ENCODE measurements at places on chromosomes 7 and 10.

DNA sequence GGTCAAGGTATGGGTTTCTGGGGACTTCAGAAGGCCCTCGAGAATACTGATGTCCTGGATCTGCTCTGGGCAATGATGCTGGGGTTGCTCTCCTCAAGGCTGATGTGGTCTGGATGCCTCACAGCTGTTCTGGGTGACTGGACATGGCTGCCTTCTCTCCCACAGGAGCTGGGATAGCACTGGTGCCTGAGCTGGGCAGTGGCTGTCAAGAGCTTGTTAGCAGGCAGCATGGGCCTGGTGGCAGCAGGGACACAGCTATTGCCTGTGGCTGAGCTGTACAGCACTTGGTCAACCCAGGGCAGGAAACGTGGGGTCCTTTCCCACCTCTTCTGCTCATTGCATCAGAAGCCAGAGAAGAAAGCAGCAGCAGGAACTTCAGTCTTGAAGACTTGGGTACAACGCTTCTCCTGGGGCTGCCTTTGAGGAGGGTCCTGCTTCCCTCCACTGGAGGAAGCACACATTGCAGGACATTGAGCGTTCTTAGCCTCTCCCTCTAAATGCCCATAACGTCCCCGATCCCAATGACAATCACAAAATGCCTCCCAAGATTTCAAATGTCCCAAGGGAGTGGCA lies 13.0 kb downstream of the ADCYAP1R1 start:
- DNase-seq: no peak

- peak; percentile 76 for DNase-seq
Measured at GRCh38 chr7:50497068-50497642, 47.0 kb upstream of the FIGNL1 start.

GRCh38 chr10:29685506-29685905 lies 50.7 kb upstream of the SVIL start:
- DNase-seq: no peak

DNA sequence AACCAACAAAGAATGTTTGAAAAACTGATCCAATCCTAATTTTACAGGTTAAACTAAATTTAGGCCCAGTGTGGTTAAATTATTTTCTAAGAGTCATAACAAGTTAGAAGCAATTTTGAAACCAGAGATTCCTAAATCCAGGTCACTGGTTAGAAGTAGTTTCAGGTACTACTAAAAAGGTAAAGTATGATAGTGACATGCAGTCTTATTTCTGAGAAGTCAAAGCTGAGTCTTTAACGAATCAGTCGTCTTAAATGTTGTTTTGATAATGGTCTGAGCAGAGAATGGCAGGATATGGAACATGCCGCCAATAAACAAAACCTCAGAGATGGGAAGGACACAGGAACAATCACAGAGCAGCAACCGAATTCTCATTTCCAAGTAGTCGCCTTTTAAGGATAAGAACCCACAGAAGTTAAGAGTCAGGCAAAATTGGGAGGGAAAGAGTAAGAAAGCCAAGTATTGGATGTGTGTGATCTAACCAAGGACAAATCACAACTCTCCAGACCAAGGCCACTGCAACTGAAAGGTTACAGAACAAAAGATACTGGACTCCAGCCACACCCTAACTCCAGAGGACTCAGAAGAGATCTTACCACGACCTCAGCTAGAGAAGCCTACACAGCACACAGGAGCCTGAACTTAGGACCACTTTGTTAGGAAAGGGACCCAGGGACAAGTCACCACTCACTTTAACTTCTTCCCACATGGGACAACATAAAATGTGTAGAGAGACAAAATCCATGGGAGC lies 19.7 kb downstream of the TMEM243 start:
- no peak for DNase-seq

DNA sequence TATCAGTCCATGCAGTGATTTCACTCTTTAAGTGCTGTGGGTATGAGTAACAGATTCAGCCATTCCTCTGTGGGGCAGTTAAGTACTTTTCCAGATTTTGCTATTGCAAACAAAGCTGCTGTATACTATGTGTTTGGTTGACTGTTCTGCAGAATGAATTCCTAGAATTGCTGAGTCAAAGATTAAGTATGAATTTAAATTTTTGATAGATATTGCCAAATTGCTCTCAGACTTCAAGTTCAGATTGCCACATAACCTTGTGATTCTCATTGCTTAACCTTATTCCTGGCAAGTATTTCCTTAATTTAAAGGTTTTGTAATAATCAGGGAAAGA lies 21.6 kb upstream of the SAR1A start:
- DNase-seq: peak; percentile 21

Data from A172 (cell line).